NCI-H2081 treated with DMSO at 0.1 percent for 48 hours (cell line): ENCODE measurements at places on chromosomes 1 and 21.

DNA sequence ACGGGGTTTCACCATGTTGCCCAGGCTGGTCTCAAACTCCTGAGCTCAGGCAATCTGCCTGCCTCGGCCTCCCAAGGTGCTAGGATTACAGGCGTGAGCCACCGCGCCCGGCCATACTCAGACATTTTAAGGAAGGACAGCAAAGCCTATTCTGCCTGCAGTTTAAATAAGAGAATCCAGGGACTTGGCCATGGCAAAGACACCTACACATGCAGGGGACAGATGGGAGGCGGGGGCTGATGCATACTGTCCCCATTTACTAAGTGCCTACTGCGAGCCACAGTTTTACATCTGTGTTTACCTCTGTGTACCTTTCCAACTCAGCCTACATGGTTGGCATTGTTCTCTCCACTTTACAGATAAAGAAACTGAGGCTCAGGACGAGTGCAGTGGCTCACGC, 25.4 kb downstream of the LDLRAD2 start:
- no peak for DNase-seq

- DNase-seq = no peak
Measured at GRCh38 chr1:29937356-29937755, 701.0 kb downstream of the PTPRU start.

GRCh38 chr1:33397994-33398393, 32.9 kb downstream of the PHC2 start:
- no peak for DNase-seq

DNA sequence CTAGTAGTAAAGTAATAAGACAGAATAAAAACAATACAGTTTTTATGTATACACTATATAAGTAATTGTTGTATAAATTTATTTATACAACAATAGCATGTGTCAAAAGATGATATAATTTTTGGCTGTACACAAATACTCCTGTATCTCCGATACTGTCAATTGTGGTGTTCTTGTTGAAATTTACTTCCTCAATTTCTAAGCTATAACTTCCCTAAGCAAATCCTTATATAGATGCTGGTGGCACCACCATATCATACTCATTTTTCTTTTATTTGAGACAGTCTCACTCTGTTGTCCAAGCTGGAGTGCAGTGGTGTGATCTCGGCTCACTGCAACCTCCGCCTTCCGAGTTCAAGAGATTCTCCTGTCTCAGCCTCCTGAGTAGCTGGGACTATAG, 141.0 kb upstream of the HP1BP3 start:
- no peak for DNase-seq

DNA sequence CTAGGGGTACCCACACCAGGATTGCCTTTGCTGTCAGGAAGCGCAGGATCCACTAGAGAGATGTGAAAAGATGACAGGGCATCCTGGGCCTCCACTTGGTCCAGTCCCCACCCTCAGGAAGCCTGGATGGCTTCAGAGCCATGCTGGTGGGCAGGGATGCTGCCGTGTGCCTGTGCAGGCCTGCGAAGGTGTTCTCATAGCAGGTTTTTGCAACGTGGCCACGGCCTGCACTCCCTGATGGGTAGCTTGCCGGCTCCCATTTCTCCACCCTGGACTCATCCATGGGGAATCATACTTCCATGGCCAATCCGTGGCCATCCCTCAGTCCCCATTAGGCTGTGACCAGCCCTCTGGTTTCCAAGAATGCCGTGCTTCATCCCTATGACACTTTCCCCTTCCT, 34.1 kb upstream of the CNTN2 start:
- no peak for DNase-seq

- DNase-seq = no peak
Measured at GRCh38 chr1:58249737-58250586, 296.6 kb downstream of the OMA1 start.

DNA sequence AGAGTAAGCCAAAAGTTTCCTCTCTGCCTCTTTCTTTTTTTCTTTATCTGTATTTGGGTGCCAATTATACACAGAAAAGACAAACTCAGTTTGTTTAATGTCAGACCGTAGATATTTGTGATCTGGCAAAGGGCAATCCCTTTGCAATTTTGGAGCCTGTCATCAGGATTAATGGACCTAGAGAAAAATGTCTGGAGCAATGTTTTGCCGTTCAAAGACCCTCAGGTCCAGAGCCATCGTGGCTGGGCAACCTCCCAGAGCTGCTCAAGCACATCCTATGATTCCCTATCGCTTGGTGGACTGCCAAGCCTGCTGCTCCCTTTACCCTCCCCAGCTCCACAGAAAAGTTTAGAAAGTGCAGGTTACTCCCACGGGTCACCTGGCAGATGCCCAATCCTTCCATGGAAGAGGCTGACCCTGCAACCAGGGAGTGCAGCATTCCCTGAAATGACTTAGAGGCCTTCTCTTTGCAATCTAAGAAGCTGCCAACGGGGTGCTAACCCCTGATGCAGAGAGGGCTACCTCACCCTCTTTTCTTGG, 112.5 kb upstream of the NGF start:
- no peak for DNase-seq

DNA sequence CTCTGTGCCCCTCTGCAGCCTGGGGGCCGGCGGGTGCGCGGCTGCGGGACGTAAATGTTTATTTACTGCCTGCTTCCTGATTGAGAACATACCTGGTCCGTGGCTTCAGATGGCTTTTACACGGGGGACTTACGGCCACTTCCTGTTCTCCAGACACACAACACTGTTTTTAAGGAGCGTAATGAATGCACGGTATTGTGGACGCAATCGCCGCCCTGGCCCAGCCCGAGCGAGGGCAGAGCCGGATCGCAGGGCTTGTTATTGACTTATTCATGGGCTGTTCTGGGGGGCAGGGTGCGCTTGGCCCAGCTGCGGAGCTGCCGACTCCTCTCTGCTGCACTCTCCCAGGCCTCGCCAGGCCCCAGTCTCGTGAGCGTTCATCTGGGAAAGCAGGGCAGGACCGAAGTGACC, 52.8 kb upstream of the ACTRT2 start:
- DNase-seq = no peak

- no peak for DNase-seq
Measured at GRCh38 chr1:243315455-243315854, 59.6 kb downstream of the SDCCAG8 start.

- DNase-seq = no peak
Measured at GRCh38 chr1:208766832-208767231, 522.6 kb upstream of the PLXNA2 start.

GRCh38 chr1:84078108-84078841, 65.8 kb upstream of the PRKACB start:
- DNase-seq = no peak

DNA sequence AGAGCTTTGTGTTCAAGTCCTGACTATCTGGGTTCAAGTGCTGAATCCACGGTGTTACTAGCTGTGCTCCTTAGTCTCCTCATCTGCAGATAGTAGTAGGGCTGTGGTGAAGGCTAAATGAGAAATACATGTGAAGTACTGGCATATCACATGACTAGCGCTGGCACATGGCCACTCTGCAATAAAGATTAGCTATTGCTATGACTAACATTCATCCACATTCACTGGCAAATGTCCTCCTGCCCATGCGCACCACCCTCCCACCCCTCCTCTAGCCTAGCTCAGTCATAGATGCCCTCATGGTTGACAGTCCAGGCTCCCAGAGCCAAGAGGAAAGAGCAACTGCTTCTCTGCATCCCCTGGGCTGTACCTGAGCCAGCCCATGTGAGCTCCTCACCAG, 8.5 kb upstream of the COL8A2 start:
- no peak for DNase-seq

- no peak for DNase-seq
Measured at GRCh38 chr1:1033731-1034438, 14.0 kb downstream of the AGRN start.

DNA sequence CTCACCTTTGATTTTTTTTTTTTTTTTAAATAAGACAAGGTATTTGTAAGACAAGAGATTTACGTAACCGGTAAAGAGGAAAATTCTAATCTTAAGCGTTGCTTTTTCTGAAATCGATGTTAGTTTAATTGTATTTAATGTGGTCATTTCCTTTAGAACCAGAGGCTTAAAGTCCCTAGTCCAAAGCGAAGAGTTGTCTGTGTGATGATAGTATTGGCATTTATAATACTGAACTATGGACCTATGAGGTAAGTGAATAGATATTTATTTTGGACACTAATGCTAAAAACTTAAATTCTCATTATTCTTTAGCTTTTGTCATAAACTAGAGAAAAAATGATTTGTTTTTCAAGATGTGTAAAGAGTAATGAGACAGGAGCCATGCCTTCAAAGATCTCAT, 54.8 kb downstream of the ATF6 start:
- no peak for DNase-seq

DNA sequence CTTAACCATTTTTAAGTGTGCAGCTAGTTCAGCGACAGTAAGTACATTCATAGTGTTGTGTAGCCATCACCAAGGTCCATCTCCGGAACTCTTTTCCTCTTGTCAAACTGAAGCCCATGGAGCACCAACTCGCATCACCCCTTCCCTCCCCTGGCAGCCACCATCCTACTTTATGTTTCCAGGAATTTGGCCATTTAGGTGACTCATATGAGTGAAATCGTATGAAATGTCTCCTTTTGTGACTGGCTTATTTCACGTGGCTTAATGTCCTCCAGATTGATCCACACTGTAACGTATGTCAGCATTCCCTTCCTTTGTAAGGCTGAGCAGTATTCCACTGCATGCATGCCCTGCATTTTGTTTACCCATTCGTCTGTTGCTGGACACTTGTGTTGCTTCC, 2.5 kb downstream of the COL6A2 start:
- no peak for DNase-seq

DNA sequence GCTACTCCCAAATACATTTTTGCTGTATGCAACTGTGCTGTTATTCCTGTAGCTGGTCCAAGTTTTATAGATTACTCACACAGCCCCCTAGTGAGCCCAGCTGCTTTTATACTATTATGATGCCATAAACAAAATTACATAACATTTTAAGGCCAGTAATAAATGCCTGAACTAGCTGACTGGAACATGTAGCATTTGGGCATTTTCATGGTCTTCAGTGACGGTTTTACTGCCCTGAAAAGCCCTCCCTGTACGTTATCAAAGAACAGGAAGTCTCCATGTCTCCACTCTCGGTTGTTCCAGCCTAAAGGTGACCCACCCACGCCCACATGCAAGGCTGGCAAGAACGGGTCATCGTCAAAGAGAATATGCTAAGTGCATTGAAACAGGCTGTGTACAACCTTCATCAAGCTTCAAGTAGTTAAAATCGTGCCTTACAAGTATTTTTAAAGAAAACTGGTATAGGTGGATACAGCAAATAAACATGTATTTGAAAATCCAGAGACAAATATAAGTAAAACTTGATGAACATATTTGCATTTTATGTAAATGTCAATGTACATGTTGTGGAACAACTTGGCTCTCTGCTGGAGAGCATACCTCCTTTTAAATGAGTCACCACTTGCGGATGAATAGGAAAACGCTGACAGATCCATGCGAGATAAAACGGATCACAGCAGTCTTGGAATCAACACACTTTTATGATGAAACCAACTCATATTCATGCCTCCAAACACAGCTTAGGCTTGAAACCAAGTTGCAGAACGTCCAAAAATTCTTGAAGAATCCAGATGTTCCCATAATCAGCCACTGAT, 520.5 kb downstream of the SMYD3 start:
- DNase-seq = no peak

GRCh38 chr1:210434223-210434622, 105.5 kb downstream of the HHAT start:
- DNase-seq = no peak

DNA sequence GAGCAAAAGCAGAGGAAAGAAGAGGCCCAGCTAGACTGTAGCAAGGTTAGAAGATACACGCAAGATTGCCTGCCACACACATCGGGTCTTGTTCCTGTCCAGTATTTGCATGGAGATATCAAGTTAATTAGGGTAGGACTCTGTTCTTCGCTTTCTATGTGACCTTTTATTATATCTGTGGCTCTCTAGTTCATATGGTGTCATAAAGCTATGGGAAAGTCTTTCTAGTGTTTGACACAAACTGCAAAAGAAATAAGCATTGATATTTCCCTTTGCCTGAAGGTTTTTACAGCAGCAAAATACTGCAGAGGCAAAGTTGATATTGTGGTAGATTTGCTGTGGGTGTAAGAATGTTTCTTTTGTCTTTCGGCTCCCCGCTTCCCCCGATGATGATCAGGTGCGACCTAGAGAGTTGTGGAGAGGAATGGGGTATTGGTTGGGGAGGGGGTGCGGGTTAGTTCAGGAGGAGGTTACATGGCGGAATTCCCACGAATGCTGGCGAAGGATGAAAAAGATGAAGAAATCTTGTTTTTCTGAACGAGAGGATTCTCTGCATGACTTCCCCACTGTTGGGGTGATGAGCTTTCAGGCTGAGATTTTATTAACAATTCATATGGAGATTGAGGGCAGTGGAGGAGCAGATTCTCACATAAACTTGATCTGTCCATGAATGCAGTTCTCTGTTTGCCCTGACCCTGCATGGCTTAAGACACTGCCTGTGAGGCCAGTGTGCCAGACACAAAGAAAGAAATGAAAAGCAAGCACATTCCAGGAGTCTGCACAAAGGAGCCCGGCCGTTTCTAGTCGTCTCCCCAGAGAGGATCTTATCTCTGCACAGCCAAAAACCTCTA, 550.2 kb downstream of the USP25 start:
- DNase-seq = no peak

GRCh38 chr1:201508809-201509208, 1.9 kb upstream of the CSRP1 start:
- no peak for DNase-seq

DNA sequence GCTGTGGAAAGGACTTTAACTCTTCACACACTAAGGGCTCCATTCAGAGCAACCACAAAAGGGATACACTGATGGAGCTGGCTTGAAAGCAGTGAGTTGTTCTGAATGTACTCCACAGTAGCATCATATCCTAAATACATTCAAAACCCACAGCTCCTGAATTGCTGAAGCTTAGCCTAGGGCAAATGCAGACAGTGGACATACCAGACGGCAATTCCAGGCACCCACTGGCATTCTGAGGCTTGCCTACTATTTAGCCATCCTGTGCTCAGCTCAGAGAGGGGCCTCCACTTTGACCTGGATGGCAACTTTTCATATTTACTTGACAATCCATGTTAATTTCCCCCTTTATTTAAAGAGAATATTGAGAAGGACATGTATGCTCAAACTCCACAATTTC, 303.5 kb downstream of the NTNG1 start:
- no peak for DNase-seq

- DNase-seq = no peak
Measured at GRCh38 chr1:201360486-201360885, 17.0 kb downstream of the TNNT2 start.

DNA sequence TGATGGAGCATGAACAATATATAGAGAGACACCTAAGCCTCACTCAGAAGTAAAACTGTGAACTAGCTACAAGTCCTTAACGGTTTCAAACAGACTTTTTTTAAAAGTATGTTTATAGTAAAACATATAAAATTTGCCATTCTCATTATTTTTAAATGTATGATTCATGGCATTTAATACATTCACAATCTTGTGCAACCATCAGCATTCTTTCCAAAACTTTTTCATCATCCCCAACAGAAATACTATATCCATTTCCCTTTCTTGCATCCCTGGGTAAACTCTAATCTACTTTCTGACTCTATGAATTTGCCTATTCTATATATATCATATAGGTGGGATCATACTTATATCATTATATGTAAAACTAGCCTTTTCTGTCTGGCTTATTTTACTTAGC, 25.5 kb downstream of the EVI5 start:
- no peak for DNase-seq

GRCh38 chr1:114314576-114314975, 160.9 kb upstream of the SYT6 start:
- no peak for DNase-seq

- no peak for DNase-seq
Measured at GRCh38 chr1:207319199-207319598, 2.3 kb upstream of the CD55 start.

GRCh38 chr1:1917995-1918900, 831 bp downstream of the TMEM52 start:
- no peak for DNase-seq

GRCh38 chr1:77245830-77246229, 26.6 kb upstream of the PIGK start:
- DNase-seq = no peak
